ENCODE measurements at places on chromosomes 1 and 21. TPM values are rescaled to one million over a fixed set of nuclear protein-coding genes. Genes with fewer than 3 reads are reported as not detected.

Gene OR2G3
- total RNA-seq = not detected

Gene FCAMR
- total RNA-seq = not detected

Gene GRIK1
- not detected for total RNA-seq

Gene F5
- 0.97 TPM for total RNA-seq

Gene RCAN3
- 5.1 TPM for total RNA-seq

Gene CLIC6
- 8.9 TPM for total RNA-seq

Gene LAMB3
- total RNA-seq = 3.6 TPM

Gene GIPC2
- total RNA-seq = 4.0 TPM

Gene LRRC71
- total RNA-seq = not detected

Gene NTNG1
- not detected for total RNA-seq

Gene AADACL3
- total RNA-seq = not detected

Gene KANK4
- total RNA-seq = 0.16 TPM

Data from cardiac septum (tissue), 1 donor.